ENCODE measurements at places on chromosomes 1 and 21.

GRCh38 chr1:214913966-214914365 is 168.6 kb upstream of the KCNK2 start:
- DNase-seq, result no peak

DNA sequence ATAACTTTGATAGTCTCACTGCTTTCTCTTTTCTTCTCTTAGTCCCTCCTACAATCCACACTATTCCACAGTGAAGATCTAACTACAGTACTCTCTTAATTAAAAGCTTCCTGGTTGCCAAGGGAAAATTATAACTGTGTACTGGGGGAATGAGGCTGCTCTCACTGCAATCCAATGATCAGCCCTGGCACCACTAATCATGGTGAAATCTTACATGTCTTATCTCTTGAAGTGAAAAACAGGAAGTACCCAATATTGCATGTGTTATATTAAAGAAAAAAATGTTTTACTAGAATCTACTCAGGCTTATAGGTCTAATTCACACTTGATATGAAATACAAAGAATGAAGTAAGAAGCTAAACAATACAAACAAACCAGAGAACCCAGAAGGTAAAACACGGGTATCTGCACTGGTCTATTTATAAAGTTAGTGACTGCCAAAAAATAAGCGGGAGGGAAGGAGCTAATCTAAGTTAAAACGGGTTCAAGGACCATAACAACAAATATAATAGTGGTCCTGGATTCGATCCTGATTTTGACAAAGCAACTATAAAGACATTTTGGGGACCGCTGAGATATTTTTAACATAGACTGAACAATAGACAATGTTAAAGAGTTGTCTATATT is 57.5 kb downstream of the RGS2 start:
- no peak for DNase-seq

DNA sequence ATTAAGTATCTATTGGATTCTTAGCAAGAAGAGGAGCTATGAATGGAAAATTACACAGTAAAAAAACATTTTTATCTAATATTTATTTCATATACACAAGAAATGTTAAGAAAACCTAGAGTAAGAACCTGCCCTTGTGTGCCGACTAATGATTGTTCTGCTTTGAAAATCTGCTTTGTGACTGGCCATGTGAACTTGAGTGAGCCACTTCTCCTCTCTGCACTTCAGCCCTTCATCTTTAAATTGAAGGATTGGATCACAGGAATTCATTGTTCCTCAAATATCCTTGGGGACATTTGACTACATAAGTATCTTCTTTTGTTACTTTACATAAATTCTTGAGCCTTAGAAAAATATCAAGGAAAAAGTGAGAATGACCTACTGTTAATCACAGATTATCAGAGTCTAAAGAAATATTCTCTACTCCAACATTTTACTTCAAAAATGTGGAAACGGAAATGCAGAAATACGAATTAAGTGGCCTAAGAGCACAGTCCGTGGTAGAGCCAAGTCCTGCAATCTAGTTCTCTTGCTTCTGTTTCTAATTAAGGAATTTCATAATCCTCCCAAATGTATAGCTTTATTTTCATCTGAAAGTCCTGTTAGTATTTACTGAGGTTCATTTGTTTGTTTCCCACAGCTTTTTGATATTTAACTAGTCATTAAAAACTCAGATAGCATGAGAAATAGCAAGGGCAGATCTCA is 46.3 kb upstream of the SAMSN1 start:
- no peak for DNase-seq

DNA sequence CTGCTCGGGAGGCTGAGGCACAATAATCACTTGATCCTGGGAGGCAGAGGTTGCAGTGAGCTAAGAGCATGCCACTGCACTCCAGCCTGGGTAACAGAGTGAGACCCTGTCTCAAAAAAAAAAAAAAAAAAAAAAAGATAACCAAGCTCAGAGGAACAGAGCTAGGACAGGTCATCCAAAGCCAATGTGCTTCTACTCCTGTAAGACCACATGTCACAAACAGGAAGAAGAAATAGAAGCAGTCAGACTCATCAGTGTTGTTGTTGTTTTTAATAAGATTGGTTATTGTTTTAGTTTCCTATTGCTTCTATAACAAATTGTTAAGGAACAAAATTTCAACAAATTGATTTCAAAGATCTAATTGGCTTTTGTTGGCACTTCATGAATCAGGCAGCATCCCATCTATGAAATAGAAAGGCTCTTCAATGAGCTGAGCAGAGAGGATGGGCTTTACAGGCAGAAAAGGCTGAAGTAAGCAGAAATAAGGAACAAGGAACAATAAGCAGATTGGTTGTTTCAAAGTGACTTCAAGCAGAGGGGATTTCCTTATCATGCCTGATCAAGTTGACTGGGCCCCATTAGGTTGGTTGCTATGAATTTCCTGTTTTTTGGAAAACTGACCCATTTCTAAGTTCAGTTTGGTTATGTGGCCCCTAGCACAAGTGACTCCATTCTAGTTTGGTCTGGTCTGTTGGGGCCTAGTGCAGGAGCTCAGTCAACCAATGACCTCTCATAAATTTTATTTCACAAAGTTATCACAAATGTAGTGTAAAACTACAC is 6.0 kb upstream of the AKNAD1 start:
- DNase-seq, result no peak

- DNase-seq, result no peak
Observed at GRCh38 chr21:26072666-26073615, 97.6 kb downstream of the APP start.

DNA sequence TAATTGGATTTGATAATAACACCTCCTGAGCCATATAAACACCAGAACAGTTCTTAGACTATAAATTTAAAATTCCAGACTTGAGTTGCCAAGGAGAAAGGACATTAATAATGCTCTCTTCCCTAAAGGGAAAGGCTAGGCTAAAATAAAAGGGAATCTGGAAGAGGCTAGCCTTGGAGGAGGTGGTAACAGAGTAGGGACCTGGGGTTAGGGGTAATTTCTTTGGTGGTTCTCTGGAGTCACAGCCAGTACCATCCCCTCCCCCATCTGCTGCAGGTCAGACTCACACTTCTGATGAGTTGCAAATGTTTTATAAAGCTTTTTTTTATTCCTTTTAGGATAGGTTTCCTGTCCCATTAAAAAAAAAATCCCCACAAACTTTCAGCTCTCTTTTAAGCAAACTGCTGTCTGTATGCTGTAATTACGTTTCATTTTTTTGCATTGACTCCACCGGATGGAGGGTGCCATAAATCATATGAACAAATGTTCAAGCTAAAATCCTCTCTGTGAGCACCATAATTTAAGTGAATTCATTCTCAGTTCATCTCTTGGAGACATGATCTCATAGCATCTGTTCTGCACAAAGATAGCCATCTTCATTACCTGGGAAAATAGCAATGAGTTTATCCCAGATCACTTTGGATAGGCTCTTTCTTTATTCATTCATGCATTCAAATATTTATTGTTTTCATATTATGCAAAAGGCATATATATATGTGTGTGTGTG is 379.6 kb downstream of the TTLL7 start:
- no peak for DNase-seq

GRCh38 chr21:37891972-37892371 is 24.3 kb downstream of the KCNJ6 start:
- DNase-seq, result no peak

- DNase-seq, result no peak
Observed at GRCh38 chr1:205472737-205473441, 17.0 kb upstream of the BLACAT1 start.

- no peak for DNase-seq
Observed at GRCh38 chr1:172821609-172822274, 162.8 kb downstream of the FASLG start.

- no peak for DNase-seq
Observed at GRCh38 chr1:233278631-233279030, 16.9 kb downstream of the PCNX2 start.

- DNase-seq, result no peak
Observed at GRCh38 chr21:46217511-46218196, 10.9 kb downstream of the LSS start.

DNA sequence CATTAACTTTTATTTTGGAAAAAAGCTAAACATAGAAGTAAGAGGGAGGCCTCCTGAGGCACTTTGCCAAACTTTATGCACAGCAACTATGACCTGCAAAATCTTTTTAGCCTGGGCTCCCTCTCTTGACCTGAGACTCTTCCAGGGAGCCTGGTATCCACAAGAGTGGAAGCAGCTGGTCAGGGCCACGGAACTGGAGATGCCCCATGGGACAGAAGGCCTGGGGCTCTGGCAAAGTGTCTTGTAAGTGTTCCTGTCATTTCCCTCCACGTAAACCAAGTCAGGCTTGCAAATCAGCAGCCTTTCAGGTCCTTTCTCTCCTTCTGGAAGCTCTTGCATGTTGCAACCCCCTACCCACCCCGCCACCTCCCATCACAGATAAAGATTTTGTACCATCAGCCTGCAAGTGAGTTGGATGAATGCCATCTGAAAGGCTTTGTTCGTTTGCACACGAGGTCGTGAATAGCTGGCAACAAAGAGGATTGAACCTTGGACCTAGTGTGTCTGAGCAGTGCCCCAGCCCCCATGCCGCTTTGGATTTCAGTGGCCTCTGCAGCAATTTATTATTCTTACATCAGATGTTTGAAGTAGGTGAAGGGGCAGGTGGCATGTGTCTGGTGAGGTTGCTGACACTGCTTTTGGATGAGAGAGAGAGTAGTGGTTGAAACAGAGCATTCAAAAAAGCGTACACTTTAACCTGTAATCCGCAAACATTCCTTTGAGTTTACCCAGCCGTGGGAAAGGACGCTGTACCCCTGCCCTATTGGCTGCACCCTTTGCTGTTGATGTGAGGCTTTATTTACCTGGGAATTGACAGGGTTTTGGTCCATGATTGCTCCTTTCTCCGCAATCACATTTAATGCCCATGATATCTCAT is 91.6 kb downstream of the GALNT2 start:
- no peak for DNase-seq

GRCh38 chr1:145720556-145720877 is 1.2 kb downstream of the CD160 start:
- DNase-seq, result no peak

DNA sequence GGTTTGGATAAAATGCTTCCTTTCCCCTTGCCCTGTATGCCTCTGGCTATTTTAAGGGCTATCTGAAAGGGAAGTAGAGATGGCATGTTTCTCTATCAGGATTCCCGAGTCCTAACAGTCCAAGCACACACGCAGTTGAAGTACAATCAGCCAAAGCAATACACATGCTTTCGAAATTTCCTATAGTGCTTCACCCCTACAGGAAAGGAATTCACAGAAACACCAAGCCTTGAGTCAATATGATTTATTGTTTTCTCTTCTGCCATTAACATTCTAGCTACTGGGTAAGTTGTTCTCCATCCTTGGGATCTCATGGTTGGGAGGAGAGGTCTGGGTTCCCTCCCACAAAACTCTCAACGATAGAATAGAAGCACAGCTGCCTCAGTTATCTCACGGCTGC is 8.7 kb downstream of the ITLN1 start:
- no peak for DNase-seq

GRCh38 chr1:200512191-200512590 is 102.4 kb upstream of the ZNF281 start:
- no peak for DNase-seq

DNA sequence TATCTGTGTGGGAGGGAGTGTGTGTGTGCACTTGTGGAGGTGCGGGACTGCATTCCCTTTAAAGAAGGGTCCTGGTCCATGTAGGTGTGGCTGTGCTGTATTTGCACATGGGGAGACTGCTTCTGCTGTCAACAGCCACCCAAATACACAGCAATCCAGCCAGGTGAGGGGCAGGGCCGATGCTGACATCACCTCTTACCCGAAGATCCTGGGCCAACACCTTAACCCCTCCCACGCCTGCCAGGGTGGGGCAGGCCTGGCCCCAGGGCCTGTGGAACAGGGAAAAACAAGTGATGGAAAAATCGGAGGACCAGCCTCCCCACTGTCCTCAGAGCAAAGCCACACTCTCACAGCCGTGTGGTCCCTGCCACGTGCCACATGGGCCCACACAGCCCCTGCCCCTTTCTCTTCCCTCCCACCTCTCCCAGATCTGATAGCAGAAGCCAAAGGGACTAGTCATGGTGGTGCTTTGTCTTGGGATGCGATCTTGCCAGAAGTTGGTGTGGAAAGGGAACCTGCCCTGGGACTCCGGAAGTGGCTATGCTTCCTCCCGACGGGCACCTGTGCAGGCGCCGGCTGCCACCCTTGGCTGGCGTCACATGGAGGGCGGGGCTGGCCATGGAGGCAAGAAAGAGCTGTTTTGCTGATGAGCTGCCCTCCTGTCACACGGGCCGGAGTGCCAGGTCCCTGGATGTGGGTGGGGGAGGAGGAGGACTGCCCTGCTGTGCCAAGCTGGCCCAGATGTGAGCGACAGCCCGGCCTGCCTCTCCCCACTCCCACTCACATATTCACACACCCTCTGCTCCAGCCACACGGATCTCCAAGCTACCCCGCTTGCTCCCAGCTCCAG is 7.8 kb upstream of the CASZ1 start:
- no peak for DNase-seq

- no peak for DNase-seq
Observed at GRCh38 chr1:77639056-77639455, 43.4 kb downstream of the ZZZ3 start.

DNA sequence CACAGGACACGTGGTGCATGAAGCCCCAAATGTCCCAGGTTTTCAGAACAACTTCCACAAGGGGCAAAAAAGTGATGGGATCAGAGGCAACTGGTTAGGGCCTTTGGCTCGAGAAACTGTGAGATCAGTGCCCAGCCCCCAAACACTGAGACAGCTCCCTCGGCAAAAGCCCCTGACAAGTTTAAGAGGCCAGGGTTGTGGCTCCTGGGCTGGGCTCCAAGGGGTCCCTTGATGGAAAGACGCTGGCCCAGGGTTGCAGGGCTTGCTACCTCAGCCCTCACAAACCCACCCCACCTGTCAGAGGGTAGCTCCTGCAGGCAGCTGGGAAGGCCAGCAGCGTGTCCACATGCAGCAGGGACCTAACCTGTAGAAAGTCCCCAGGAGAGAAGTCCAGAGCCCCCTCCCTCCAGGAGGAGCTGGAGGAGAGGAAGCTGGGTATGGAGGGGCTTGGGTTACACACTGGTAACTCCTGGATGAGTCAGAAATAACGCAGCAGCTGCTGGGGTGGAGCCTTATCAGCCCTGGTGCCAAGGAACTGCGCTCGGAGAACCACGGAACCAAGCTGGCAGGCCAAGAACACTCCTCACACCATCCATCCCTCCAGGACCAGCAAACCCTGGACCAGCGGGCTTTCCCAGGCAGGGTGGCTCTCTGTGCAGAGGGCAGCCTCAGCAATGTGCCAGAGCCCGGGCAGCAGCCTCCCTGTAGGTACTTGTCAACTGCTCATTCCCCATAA is 37.5 kb downstream of the CTNNBIP1 start:
- DNase-seq, result no peak

GRCh38 chr1:206547104-206547503 is 39.8 kb downstream of the RASSF5 start:
- no peak for DNase-seq

DNA sequence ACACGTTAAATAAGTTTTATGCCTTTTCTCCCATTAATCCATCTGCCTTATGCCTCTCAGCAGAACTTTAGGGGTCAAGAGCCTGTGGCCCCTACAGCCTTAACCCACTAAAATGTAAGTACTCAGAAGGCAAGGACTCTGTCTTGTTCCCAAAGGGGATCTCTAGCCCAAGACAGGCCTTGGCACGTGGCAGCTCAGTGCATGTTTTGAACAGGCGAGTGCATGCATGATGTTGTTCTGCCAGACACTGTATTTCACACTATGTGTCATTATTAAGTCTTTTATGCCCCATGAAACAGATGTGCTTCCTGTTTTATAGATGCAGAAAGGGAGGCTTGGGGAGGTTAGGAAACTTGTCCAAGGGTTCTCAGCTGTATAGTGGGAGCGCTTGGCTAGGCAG is 102.8 kb downstream of the ETS2 start:
- DNase-seq, result no peak

- DNase-seq, result no peak
Observed at GRCh38 chr1:204530932-204531331, 14.7 kb downstream of the MDM4 start.

GRCh38 chr1:199302554-199302953 is 663.7 kb downstream of the PTPRC start:
- DNase-seq, result no peak

Measured in stimulated activated CD8-positive, alpha-beta memory T cell treated with anti-CD3 and anti-CD28 coated beads, Interleukin-7, amount 100 ng/mL, for 1 hour (primary cell).